ENCODE measurements at places on chromosomes 2 and 18.

DNA sequence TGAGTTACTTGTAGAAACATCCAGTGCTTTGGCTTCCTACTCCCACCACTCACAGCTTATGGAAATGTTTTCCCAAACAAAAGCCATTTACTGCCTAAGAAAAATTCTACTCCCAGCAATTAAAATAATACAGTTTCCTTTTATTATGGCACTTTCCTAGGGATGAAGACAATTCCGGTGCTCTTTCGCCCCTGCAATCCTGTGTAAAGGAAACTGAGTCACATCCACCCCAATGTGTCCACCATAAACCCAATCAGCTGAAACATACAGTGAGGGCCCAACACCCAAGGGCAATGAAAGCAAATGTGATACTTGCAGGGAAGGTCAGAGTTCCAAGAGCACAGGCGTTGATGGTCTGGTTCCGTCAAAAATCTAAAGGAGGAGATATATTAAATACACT, 62.0 kb upstream of the ST3GAL5 start:
- no peak for DNase-seq

DNA sequence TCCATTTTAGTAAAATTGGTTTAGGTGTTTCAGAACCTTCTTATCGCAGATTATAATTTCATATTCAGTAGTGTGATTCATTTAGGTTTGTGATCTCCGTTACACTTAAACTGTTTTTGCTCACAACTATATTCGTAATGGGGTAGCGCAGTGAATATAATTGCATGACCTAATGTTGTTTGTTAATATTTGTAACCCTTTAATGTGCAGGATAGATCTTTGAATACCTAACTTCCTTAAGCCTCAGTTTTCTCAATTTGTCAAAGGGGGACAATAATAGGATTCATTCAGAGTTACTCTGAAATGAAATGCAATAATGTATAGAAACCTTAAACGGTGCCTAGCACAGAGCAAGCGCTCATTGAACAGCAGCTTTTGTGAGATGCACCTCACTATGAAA, 558 bp upstream of the ZDBF2 start:
- no peak for DNase-seq

GRCh38 chr2:40166006-40166405, 285.9 kb downstream of the SLC8A1 start:
- DNase-seq: no peak

- no peak for DNase-seq
Observed at GRCh38 chr2:6791682-6792081, 74.0 kb downstream of the CMPK2 start.

DNA sequence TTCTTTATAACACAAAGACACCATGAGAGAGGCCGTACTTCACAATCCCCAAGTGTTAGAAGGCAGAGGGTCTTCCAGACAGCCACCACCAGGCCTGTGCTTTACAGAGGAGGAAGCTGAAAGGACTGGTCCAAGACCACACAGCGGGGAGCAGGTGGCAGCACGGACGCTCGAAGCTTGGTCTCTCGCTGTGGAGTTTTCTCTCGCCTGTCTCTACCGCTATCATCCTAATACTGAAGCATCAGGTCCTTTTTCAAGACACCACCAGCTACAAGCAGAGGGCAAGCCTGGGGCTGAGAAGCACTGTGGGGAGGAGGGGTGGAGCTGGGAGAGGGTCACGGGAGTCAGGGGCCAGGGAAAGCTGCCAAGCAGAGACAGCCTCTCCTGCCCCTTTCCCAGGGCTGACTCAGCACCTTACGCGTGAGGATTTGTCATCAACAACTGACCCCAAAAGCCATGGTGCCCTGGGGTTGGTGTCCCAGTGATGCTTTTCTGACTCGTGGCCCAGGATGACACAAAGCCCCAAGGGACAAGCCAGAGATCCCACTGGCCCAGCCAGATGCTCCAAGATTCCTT, 31.9 kb upstream of the FOSL2 start:
- DNase-seq: no peak

GRCh38 chr2:113822087-113822815, 65.8 kb upstream of the SLC35F5 start:
- DNase-seq: no peak

GRCh38 chr2:105055613-105056012, 17.7 kb downstream of the MRPS9 start:
- DNase-seq: no peak

- no peak for DNase-seq
Observed at GRCh38 chr2:118968042-118968441, 26.0 kb downstream of the MARCO start.

GRCh38 chr18:36366994-36367839, 69.7 kb downstream of the FHOD3 start:
- DNase-seq: no peak

- DNase-seq: no peak
Observed at GRCh38 chr2:197254776-197255530, 55.6 kb downstream of the ANKRD44 start.

DNA sequence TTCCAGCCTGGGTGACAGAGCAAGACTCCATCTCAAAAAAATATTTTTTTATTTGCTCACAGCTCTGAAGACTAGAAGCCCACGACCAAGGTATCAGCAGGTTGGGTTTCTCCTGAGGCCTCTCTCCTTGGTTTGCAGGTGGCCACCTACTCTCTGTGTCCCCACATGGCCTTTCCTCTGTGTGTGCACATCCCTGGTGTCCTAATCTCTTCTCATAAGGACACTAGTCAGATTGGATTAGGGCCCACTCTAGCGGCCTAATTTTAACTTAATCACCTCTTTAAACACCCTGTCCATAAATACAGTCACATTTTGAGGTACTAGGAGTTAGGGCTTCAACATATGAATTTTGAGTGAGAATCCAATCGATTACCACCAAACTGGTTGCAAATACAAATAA, 2.0 kb upstream of the RAB3GAP1 start:
- no peak for DNase-seq

DNA sequence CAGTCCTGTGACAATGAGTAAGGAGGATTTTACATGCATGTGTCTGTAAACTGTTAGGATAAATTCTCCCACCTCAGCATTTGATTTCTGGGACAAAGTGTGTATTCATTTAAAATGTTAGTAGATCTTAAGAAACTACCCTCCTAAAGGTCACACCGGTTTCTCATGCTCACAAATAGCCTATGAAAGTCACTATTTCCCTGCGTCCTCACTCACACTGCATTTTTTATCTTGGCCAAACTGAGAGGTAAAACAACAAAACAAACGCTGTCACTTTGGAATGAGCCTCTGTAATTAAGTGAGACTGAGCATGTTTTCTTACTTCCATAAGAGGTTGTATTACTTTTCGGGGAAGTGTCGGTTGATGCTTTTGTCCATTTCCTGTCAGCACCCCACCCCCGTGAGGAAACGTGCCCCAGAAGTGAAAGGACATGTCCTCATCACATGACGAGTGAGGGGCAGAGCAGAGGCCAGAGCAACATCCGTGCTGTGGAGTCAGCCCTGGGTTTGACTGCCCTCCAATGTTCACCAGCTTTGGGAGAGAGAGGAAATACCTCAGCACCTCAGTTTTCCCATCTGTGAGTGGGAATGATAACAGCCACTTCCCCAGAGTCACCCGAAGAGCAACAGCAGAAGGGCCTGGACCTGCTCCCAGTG, 3.1 kb downstream of the GYPC start:
- DNase-seq: no peak

DNA sequence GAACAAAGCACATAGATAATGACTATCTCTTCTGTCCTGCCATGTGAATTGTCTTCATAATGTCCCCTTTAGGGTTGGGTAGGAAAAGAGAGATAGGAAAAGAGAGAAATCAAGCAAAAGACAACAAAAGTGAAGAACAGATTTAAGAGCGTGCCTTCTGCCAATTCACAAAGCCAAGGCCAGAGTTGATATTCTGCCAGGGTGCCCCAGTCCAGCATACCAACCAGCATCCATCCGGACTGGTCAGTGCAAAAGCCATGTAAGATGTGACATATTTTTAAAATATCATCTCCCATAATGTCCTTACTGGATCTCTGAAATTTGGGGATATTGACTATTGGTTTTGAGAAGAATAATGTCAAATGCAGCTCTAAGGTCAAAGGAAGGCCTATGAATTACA, 35.7 kb upstream of the KLF7 start:
- no peak for DNase-seq

DNA sequence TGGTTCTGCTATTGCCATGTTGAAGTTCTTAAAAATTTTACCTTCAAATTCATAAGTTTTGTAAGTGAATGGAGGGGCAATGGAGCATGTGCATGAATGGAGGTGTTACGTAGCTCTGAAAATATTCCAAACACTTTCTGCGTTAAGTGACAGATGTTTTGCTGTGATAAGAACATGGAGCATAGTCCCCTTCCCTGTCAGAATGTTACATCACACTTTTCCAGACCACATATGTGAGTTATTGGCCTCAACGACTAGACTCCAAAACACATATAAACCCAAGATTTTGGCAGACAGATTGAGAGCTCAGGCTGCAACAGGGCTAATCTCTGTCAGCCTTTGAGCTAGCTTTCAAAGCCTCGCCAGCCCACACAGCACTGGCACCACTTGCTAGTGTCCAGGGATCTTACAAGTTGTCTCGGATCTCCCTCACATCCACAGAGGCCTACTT, 27.2 kb upstream of the MFSD6 start:
- DNase-seq: no peak

DNA sequence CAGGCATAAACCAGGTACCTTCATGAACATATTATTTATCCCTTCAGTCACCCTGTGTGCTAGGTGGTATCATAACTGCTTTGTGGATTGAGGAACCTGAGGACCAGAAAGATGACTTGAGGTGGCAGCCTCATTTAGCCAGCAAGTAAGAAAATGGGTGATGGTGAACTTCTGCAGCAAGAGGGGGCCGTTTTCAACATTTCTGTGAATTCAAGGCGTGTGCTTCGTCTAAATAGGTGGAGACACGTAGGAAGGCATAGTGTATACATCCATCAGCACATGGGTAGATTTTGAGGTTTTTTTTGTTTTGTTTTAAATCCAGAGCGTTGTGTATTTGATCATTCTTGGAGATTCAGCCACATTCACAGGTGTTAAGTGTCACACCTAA, 118.7 kb downstream of the SPTBN1 start:
- DNase-seq: no peak

GRCh38 chr2:157404363-157404762, 39.5 kb downstream of the CYTIP start:
- DNase-seq: peak; percentile 32

DNA sequence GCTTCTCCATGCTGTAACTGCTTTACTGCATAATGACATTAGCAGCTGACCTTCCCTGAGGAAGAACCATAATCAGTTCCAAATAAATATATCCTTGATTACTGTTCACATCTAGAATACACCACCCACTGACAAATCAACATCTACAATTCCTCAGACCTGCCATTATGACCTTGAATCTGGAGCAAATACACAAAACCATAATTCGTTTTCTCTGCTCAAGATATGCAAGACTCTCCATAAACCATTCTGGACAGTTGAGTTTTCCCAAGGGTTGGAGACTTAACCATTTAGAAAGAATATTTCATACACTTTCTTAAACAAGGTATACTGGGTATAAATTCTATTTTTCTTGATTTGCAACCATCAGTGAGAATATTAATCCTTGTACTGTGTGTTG, 11.8 kb downstream of the C2orf76 start:
- no peak for DNase-seq

DNA sequence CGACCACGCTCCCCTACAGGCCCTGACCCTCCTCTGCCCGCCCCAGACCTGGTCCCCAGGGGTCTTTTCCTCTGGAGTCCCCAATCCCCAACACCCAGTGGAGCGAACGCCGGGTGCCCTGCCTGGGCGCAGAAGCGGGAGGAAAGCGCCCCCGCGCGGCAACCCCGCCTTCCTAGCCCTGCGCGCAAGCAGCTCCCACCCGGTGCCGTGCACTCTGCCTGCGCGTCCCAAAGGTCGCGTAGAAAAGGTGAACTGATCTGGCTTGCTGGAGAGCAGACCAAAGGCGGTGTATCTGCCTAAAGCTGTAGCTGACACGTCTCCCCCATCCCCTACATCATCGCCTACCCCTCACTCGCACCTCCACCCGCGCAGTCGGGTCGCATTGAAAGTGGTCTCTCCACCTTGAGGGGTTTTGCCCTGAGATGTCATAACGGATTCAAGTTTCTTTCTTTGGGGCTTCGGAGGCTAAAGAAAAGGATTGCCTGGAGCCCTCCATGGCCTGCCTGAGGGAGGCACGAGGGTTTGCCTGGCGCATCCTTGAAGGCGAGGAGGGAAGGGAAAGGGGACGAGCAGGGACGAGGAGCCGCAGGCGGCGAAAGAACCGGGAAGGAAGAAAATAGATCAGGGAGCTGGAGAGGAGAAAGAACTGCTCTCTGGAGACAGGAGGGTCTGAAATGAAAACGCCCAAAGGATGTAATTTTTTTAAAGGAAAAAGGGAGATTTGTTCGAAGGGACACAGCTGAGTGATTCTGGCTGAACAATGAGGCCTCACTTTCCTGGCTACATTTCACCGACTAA, 5.8 kb downstream of the GAD1 start:
- DNase-seq: no peak

- DNase-seq: no peak
Observed at GRCh38 chr18:74288041-74288440, 3.7 kb downstream of the CYB5A start.

- no peak for DNase-seq
Observed at GRCh38 chr2:215188078-215188477, 49.7 kb upstream of the ABCA12 start.

DNA sequence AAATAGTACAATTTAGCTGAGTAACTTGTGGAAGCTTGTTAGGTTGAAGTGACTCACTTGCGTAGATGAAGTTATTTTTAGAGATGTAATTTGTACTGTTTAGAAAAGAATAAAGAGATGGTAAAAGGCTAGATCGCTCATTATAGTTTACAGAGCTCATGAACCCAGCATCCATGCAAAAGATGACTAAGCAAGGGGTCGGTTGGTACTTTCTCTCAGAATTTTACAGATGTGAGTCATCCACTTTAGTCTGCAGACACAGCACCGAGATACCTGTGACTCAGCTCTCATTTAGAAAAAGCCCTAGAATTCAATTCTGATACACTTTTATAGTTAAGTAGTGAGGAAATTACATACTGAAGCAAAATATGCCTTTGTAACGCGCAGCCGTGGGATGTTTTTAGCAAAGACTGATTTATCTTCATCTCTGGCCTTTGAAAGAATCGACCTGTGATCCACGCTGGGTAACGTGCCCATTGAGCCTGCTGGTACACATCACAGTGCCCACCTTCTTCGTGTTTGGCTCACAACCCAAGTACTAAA, 116.5 kb upstream of the FOSL2 start:
- no peak for DNase-seq

DNA sequence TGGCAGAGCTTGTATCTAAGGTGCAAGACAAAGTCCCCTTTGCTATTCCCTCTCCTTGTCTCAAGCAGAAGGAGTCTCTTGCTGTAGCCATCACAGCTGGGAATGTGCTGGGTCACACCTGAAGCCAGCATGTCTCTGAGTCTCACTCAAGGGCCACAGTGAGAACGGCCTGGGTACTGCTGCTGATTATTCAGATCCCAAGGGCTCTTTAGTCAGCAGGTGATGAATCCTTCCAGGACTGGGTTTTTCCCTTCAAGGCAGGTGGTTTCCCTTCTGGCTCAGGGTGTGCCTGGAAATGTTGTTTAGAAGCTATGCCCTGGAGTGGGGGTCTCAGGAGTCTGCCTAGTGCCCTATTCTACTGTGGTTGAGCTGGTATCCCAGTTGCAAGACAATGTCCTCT, 356.3 kb downstream of the PARD3B start:
- DNase-seq: no peak

GRCh38 chr2:123864416-123864815, 160.7 kb upstream of the CNTNAP5 start:
- DNase-seq: no peak

GRCh38 chr2:205372141-205372540, 310.2 kb upstream of the NRP2 start:
- DNase-seq: no peak

Data from GM12891 (cell line).